HS-5 (cell line): ENCODE measurements at places on chromosomes 3 and 15.

- DNase-seq: no peak
Observed at GRCh38 chr3:113736548-113737089, 9.4 kb downstream of the NAA50 start.

GRCh38 chr3:23949784-23950183 is 4.7 kb downstream of the NR1D2 start:
- DNase-seq: no peak

GRCh38 chr3:3461317-3461716 is 281.8 kb upstream of the CRBN start:
- no peak for DNase-seq

DNA sequence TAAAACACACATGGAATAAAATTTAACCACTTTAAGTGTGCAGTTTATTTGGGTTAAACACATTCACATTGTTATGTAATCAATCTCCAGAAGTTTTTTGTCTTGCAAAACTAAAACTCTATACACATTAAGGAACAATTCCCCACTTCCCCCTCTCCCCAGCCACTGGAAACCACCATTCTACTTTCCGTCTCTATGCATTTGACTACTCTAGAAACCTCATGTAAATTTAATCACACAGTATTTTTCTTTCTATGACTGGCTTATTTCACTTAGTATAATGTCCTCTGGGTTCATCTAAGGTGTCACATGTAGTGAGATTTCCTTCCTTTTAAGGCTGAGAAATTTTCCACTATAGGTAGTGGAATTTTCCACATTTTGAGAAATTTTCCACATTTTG is 568.7 kb upstream of the UBE2E2 start:
- DNase-seq: no peak

GRCh38 chr3:45779746-45780735 is 16.3 kb downstream of the SLC6A20 start:
- no peak for DNase-seq

DNA sequence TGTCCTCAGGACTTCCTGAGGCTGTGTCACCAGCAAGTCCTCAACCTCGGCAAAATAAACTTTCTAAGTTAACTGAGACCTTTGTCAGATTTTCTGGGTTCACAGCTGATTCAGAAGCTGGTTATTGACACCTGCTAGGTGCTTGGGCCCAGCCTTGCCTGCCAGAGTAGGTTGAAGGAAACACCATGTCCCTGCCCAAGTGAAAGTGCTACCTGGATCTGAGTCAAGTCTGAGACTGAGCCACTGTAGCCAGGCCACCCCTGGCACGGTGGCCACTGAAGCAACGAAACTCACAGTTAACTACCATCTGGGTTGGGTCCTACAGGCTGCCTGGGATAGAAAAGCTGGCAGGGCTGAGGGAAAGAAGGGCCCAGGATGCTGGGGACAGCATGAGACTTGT is 8.2 kb downstream of the HYAL2 start:
- no peak for DNase-seq

GRCh38 chr3:129482721-129483120 is 42.7 kb downstream of the IFT122 start:
- DNase-seq: no peak

GRCh38 chr3:39202094-39202493 is 9.7 kb upstream of the XIRP1 start:
- no peak for DNase-seq

DNA sequence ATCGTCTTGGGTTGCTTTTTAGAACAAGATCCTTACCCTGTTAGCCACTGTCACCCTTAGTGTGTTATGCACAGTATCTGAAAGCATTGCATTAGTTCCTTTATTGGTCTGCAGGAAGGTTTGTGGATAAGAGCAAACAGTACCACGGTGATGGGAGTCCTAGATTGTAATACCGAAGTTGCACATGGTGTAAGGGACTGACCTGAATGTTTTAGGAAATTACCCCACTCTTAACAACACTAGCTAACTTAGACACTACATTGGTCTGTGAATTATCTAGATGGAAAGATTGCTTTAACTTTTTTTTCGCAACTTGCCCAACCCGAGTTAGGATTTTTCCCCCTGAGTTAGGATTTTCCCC is 1.3 kb downstream of the STT3B start:
- DNase-seq: no peak

DNA sequence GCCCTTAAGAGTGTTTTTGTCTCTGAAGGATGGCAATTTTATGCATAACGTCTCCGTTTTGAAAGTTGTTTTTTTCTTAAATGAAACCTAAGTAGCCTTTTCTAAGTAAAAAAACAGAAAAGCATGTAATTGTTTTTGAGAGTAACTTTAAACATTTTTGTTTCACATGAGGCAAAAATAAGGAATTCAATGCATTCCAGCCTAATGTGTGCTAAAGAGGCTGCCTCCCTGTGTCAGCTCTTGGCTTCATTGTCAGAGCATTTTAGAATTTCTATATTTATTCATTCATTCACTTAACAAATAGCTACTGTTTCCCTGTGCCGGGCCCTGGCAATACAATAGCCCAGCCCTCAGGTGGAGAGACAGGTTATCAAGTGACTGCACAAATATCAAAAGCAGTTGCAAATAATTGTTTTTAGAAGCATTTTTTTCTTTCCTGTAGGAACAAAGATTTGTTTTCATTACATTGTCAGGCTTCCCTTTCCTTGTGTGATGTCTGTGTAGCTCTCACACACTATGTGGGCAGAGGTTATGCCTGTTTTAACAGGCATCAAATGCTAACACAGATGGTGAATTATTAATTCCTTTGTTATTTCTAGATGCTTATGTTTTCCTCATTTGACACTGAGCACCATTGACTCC is 81.9 kb downstream of the CCK start:
- no peak for DNase-seq
